ENCODE measurements at places on chromosomes 5 and 9.

DNA sequence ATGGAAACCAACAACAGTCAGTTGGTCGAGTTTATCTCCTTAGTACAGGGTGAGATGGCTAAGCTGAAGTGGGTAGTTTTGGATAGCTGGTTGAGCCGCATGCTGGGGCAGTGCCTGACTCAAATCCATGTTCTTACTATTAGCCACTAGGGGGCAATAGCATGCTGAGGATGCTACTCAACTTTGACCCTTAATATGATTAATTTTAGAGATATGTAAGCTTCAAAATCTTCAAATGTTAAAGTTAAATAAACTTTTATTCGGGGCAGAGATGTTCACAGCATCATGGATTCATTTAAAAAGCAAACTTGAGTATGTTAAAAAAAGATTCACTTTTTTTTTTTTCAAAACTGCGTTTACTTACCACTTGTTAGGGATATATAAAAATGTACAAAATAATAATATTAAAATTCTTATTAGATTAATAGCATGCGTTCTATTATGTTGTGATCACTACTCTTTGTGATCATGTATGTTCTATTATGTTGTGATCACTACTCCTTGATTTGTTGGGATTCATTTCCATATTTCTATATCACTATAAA lies 57.0 kb downstream of the C9orf153 start:
- peak; percentile 15 for DNase-seq

DNA sequence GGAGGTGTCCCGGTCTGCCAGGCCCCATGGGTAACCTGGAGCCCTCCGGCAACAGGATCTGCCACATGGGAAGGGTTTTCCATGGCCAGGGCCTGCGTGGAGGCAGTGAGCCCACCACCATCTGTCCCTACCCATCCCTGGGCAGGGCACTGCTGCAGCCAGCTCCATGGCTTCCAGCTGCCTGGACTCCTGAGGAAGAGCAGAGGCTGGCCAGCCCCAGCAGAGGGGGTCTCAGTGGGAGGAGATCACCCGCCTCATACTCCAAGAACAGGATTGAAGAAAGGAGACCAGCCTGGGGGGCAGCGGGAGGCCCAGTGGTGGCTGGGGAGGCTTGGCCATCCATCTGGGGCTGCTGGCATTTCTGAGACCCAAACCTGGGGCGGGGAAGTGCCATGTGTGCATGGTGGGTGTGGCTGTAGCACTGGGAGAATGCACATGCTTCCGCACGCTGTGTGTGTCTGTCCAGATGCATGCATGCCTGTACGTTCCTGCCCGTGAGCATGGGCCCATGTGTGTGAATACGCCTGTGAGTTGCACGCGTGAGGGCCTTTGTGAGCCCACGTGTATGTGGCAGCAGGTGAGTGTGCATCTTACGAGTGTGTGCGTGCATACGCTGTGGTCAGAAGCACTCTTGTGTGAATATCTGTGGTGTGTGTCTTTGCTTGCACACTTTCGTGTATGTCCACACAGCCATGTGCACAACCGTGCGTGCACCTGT lies 78.5 kb downstream of the LMX1B start:
- no peak for DNase-seq

DNA sequence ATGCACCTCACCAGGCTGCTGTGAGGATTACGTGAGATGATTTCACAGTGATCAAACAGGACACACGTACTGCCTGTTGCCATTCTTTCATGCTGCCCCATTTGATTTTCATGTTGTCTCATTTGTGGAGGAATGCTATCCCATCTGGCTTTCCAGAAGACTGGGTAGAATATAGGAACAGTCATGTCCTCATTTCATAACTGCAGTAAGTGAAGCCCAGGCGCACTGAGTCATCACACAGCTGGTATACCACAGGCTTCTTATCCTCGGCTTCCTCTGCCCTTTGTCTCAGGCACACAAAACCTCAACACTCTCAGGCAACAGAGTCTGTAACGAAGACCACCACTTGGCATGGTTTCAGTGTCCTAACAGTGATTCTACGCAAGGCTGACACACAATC lies 62.3 kb downstream of the LHFPL2 start:
- DNase-seq = no peak

- DNase-seq = peak; percentile 92
These were observed at the start of gene EPB41L4B for GRCh38 chr9:109320742-109321448. TSS of gene EPB41L4B (minus strand) at chr9:109321059. CDS start at chr9:109320446, 613 bp downstream.
